ENCODE measurements at places on chromosomes 1 and 21. TPM values are rescaled to one million over a fixed set of nuclear protein-coding genes. Genes with fewer than 3 reads are reported as not detected.
A peak's percentile ranks its signal among the peaks of the same experiment; 100 is the strongest.

DNA sequence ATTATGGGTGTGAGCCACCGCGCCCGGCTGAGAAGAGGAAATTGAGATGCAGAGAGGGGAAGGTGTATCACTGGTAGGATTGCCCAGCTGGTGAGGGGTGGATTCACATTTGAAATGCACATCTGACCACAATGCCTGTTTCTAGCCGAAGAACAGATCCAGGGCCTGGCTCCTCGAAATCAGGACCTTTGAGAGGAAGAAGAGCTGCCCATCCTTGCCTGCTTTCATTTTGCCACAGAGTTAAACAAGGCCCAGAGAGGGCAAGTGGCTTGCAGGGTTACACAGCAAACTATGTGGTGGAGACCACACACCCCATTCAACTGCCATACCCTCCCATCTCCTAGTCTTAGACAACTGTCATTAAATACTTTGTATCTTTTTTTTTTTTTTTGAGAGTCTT is 32.9 kb upstream of the TMEM61 start:
- DNase-seq = no peak

DNA sequence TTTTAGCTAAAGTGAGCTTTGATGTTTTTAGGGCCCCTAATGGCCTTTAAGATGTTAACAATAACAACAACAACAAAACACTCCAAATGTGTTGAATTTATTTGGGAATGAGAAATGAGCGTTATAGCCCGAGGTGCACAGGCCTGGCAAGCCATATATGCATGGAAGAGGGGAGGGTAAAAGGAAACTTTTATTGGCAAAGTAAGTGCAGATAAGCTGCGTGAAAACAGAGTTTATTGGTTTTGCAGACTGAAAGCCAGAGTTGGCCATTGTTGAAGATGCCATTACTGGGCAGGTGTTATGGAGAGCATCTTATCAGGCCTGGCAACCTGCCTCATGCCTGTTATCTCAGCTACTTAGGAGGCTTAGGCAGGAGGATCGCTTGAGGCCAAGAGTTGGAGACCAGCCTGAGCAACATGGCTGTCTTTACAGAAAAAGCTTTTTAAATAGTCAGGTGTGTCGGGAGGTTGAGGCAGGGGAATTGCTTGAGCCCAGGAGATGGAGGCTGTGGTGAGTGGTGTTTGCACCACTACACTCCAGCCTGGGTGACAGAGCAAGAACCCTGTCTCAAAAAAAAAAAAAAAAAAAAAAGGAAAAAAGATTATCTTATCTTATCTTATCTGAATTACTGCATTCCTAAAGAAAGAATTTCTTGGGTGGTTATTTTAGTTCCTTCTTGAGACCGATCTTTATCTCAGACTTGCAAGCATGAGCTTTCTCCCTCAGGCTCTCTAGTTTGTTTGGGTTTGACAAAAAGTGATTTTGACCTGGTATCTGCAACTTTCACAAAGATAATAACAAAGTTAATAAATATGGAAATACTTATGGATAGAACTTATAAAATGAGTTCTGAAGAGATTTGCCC is 1.7 kb downstream of the PATJ start:
- DNase-seq = no peak

- no peak for DNase-seq
Measured at GRCh38 chr1:151716771-151717631, at the start of gene CELF3. TSS of gene CELF3 (minus strand) at chr1:151716803. CDS start at chr1:151716020, 783 bp downstream.

DNA sequence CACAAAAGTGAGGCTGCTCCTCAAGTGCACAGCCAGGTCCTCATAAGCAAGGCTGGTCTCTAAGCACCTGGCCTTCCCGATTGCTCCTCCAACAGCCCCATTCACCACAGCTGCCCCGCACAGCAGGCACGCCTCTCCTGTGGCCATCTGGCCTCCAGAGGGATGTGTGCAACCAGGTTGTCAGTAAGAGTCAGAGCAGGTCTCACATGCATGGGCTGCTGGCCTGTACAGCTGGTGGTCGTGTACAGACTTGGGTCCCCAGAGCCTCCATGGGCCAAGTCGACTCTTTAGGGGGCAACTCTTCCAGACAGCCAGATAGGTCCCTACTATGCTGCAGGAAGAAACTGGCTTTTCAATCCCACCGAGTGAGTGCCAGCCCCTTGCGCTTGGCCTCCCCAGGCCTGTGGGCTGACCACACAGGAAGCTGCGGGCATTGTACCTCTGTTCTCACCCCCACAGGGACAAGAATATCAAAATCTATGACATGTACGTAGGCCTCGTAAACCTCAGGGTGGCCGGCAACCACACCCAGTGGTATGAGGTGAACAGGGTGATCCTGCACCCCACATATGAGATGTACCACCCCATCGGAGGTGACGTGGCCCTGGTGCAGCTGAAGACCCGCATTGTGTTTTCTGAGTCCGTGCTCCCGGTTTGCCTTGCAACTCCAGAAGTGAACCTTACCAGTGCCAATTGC is 1.4 kb downstream of the PRSS38 start:
- no peak for DNase-seq

The CELA2B gene
- total RNA-seq = not detected

DNA sequence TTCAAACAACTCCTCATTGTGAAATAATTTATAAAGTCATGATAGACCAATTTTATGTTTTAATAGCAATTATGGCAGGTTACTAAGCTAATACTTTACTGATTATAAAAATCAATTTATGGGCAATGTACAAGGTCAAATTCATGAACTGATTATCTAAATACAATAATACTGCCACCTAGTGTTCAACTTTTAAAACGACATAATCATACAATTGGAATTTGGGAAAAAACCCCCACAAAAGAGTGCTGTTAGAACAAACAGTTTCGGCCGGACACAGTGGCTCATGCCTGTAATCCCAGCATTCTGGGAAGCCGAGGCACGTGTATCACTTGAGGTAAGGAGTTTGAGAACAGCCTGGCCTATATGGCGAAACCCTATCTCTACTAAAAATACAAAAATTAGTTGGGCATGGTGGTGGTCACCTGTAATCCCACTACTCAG is 14.0 kb downstream of the GTF2B start:
- DNase-seq = no peak

The OR2L3 gene
- not detected for total RNA-seq

The DFFA gene
- total RNA-seq = 50.6 TPM

GRCh38 chr1:209341146-209341545 is 242.4 kb upstream of the CAMK1G start:
- DNase-seq = no peak

GRCh38 chr1:58718435-58718834 is 18.6 kb upstream of the MYSM1 start:
- DNase-seq = no peak

GRCh38 chr1:28354121-28354520 is 15.4 kb upstream of the PHACTR4 start:
- peak; percentile 37 for DNase-seq

The VANGL2 gene
- 2.3 TPM for total RNA-seq

DNA sequence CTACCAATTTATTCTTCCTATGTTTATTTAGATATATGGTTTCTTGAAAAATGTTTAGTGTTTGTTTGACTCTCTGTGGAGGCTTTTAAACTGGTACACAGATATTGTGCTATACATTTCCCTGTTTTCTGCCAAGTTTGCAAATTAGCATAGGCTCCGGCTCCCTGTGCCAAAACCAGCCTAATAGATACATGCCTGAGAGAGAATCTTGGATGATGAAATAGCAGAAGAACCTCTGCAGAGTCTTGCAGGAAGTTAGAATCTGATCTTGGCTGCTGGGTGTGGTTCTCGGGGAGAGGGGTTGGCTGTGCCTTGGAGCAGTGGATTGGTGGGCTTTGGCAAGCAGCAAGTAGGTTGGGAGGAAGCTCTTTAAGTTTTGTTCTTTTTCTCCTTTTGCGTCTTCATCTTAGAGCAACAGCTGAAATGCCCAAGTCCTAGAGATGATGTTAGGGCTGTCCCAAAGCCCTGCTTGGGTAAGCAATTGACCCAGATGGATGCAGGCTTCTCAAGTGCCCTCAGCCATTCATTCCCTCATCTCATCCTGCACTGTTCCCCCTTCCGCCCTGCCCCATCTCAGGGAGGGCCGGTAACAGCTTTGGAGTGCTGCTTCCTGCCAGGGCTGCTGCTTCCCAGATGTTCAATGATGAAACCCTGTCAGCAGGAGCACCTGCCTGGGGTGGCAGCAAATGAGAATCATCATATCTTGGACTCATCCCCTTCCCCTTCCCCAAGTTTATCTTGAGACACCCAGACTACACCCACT is 9.3 kb downstream of the PLA2G2A start:
- no peak for DNase-seq

GRCh38 chr1:31801458-31801857 is 14.4 kb downstream of the SPOCD1 start:
- no peak for DNase-seq

The ZBED6 gene
- total RNA-seq = 35.6 TPM

The S100A4 gene
- 20.5 TPM for total RNA-seq

DNA sequence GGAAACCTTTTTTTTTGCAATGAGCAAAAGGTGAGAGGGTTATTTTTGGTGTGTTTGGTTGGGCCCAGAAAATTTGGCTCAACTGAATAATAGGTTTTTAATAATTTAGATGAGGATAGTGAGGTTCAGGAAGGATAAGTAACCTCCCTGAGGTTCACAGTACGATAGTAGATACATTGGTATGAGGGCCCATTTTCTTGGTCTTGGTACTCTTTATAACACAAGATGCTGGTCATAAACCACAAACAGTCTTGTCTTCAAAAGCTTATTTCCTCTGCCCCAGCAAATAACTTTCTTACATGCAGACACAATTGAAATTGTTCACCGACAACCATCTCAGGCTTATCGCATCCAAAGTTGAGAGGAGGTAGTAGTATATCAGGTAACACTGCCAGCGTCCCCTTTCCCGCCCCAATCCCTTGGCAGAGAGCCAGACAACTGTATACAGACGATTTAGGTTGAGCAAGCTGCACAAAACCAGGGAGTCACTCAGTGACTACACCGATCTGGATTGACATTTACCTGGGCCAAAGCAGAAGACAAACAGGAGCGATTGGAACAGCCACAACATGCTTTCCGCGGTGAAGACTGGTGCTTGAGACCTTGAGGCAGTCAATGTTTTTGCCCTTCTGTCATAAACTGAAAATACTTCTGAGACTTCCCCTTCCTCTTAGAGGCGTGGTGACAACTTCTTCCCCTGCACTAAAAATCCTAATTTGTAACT is at the start of gene SLAMF6:
Gene SLAMF6, minus strand, starts transcription at position 634 of the 724 bp plus-strand sequence. Its CDS starts 63 bp downstream, at position 571.
- DNase-seq = peak; percentile 27

DNA sequence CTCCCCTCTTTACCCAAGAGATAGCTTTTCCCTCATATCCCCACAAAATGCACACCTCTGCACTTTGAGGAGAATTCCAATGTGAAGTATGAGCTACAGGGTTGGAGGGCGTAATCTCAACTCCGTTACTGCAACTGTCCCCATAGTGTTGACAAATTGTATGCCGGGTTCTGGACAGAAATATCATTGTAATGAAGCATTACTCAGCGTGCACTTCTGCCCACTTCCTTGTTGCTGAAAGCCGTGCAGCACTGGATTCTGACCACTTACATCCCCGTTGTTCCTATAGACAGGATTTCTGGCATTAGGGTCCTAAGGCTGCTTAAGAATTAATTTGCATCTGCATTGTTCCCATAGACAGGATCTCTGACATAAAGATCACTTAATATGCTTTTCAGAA is 205.6 kb downstream of the RHOU start:
- DNase-seq = peak; percentile 55
